ENCODE measurements at places on chromosomes 2 and 18.

GRCh38 chr18:66999003-66999402 is 395.1 kb upstream of the CDH19 start:
- no peak for DNase-seq

DNA sequence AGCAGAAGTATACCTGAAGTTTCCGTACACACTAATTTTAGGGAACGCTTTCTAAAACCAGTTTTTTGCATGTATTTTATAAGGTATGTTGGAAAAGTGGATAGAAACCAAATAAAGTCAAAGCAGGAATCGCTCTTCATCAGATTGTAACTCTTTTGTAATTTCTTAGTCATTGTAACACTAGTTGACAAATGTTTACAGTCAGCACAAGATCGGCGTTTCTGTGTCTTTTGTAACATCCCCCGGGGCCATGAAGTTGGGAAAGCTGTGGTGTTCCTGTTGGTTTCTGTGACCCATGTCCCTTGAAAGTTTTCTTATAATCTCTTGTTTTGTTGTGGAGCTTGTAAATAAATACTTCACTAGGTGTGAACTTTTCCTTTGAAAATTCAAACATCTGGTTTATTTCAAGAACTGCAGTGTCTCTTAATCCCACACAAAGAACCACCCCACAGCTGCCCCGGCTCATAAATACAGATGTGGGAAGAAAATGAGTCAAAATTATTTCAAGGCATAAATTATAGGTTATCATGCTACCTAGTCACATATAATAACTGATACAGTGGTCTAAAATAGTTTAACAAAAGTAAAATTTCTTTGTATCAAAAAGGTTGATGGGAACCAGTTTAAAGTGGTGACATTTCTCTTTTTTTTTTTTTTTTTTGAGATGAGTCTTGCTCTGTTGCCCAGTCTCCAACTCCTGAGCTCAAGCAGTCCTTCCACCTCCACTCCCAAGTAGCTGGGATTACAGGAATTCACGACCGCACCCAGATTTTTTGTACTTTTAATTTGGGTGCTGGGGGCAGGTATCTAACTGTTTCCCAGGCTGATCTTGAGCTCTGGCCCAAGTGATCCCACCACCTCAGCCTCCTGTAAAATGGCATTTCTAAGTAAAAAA is 751 bp upstream of the NMI start:
- DNase-seq, result peak; percentile 70

DNA sequence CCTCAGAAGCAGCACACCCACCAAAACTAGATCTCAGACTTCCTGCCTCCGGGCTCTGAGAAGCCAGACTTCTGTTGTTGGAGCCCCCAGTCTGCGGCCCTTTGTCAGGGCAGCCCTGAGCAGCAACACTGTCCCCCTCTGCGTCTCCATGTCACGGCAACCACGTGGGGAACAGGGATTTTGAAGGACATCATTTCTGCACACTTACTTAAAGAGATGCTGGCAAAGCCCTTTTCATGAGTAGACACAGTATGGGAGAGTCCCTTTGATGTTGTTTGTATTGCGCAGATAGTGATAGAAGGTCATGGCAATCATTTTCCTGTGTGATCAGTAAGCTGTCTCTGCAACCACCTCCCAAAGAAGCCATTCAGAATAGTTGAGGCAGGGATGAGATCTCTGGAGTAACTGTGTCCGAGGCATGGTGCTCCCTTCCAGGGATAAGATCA is 69.1 kb upstream of the ID2 start:
- DNase-seq, result no peak

GRCh38 chr2:20585710-20586594 is 64.9 kb downstream of the HS1BP3 start:
- no peak for DNase-seq

DNA sequence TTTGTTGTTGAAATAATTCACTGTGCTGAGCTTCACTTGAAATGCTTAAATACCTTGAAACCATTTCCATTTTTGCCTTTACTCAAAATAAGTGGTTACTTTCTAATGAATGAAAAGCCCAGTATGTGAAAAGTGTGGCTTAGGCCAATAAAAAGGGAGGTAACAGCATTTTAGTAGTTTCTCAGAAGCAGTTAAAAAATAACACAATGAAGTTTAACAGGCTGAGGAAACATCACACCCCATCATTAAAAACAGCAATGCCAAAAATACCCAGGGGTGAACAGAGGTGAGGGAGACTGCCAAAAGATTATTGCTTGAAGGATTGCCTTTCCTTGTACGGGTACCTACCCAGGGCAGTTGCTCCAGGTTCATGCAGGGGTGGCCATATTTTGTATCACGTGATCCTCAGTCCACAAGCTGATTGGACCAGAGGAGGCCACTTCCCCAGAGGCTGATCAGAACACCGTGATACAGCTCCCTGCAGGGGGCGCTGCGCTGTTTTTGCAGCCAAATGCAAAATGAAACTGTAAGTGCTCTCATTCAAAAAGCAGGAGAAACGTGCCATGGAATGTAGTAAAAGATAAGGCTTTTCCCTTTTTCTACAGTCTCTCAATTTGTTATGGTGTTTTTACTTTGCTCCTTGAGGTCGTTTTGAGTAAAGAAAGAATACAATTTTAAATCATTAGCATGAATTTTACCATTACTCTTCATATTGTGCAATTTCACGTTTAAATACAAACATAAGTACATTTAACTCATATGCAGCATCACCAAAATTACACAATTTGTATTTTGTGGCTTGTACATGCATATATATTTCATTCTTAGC is 70.2 kb upstream of the SH3BP4 start:
- peak; percentile 89 for DNase-seq

DNA sequence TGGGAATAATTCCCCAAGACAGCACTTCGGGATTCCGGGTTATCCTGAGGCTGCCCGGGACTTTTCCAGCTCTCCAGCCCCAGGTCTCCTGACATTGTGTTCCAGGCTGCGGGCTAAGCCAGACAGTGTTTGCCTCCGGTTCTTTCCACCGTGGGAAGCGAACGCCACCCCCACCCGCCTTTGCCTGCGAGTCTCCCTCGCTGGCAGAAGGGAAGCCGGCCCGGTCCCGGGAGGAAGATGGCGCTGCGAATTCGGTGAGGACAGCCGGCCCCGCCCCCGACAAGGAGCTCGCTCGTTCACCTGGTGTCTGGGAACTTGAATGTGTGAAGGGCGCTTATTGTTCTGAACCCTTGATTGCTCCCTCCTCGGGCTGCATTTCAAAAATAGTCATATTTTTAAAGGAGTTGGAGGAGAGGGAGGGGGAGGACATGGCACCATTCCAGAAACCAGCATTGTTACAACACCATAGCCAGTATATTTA is 2.9 kb downstream of the LRATD1 start:
- no peak for DNase-seq

DNA sequence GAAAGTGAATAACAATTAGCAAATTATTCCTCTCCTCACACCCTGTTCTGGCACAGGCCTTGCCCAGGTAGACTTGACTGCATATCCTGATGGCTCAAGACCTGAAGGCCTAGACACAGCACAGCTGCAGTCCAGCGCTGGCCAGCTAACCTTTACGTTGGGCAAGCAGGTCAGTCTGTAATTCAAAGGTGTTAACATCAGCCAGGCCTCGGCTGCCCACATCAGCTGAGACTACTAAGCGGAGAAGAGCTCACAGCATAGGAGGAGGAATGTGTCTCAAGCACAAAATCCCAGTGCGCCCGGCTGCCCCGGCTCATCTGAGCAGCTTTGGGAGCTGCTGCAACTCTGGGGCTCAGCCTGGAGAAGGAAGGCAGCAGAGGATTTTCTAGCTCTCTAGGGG is 33.5 kb upstream of the OTOF start:
- DNase-seq, result no peak

DNA sequence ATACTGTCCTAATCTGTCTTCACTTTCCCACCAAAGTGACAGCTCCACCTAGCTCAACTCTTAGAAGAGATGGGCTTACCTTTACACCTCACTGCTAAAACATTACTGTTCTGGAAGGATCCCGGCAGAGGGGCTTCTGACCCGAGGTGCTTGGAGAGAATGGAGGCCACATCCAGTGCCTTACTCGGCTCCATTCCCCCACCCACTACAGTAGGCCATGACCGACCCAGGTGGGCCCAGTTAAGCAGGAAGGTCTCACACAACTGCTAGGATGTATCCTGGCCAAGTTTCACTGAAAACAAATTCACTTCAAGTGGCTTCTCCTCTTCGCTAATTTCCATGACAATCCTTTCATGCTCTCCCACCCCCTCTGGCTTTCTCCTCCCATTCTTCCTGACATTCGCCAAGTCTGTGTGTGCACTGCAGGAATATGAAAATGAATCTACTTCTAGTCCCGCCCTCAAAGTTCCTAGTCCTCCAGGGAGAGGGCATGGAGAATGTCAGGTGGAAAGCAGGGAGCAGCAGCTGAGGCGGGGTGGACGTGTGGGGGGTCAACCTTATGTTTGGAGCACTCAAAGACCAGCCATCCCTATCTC is 11.8 kb downstream of the WIPF1 start:
- no peak for DNase-seq

- DNase-seq, result no peak
These were observed 283.3 kb upstream of the THUMPD2 start for GRCh38 chr2:40062381-40062780.

- DNase-seq, result no peak
These were observed 36.4 kb downstream of the CFAP221 start for GRCh38 chr2:119580550-119581072.

- DNase-seq, result no peak
These were observed 27.2 kb upstream of the COBLL1 start for GRCh38 chr2:164868563-164869419.

DNA sequence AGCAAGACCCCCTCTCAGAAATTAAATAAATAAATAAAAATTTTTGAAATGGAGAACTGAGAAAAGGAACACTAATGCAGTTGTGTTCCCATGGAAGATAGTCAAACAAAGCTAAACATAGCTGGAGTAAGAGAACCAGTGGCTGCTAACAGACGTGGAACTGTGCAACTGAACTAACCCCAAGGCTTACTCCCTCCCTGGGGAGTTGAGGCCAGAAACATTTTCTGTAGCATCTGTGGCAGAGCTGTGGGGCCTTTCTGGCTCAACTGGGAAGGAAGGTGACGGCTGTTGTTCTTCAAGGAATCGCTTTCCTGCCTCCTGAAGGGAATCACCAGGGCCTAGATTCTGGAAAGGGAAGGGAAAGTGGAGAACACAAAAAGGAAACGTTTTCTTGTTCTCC is 53.9 kb upstream of the B3GNT2 start:
- DNase-seq, result no peak

DNA sequence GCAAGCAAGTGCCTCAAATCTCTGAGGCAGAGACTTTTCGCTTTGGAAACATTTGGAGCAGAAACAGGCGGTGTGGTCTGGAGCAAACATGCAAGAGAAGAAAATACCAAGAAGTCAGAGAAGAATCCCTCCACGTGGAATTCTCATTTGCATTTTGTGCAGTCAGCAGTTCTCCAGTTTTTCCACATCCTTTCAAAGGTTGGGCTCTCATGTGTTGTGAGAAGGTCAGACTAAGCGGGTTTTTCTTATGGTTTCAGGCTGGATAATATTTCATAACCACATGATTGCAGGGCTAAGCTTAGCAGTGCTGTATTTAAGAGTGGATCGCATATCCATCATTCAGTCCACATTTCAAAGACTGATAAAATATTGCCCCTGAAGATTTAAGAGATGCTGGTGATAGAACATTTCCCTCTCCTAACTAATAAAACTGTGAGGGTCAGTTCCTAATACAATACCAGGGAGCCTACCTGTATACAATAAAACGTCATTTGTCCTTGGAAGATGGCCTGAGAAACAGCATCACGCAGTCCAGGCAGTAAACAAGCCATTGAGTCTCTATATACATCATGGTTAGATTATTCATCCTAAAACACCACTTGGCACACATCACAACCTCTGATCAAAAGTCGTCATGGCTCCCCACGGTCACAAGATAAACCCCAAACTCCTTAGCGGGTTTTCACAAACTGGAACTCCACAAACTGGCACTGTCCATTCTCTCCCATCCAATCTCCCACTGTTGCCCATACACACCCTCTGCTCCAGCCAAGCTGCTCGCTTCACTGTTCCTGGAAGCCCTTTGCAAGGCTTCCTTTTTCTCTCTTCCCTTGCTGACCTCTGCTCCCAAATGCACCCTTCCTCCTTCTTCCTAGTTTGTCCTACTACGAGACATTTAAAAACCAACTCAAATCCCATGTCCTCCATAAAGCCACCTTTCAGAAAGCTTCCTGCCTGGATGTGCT is 31.5 kb downstream of the ANKRD44 start:
- no peak for DNase-seq

DNA sequence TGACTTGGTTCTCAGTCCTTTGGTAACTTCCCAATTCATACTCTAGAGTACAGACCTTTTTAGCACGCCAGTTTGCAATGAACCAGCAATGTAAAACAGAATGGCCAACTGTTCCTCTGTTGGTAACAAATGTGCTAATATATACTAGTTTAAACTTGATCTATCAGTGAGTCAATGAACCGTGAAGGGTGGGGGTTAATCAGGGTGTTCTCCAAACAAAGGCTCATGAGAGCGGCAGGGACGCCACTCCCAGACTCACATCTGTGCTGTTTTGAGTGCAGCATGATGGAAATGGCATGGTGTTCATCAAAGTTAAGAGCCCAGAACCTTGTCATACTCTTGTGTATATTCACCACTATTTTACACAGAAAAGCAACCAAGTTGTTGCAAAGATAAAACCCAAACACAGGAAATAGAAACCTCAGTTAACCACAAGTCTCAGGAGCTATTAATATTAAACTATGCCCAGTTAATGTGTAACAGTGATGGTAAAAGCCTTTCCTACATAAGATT is 70.3 kb downstream of the CERKL start:
- DNase-seq, result no peak

DNA sequence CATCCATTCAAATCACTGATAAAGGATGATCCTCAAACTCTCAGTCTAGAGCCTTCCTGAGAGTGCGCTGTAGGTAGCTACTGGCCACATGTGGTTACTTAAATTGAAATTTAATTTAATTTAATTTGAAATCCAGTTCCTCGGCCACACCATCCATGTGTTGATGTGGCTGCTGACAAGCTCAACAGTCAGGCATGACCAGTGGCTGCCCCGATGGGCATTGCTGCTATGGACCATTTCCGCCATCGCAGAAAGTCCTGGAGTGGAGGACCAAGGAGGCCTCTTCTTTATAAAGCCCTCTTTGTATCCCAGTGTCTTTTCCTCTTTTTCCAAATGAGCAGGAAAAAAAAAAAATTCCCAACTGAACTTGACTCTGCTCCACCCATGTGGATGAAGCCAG is 100.6 kb downstream of the HDAC4 start:
- no peak for DNase-seq

DNA sequence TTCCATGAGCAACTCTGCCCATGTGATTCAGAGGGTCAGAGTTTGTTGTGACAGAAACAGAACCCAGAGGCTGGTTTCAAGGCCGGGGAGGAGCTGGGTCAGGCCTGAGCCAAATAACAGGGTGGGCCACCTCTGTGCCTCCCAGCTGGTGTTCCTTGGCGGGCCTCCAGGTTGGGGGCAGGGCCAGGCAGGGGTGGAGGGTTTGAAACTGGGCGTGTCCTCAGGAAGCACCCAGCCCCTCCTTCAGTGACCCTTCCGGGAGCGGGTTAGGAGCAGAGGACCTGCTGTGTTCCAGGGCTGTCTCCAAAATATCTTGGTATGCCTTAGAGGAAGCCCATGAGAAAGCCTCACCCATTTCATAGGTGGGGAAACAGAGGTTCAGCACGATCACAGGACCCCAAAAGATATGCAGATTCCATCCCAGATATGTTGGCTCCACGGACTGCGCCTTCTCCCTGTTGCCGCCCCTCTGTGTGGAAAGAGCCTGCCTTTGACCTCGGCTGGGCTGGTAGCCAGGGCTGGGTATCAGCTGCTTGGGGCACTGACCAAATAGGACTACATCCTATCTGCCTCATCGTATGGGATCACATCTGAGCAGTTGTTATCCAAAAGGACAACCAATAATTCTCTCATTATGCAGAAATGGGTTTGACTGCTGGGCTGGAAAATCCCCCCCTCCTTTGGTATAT is 74.8 kb upstream of the GLI2 start:
- no peak for DNase-seq
